Thoracic aorta (tissue), 2 donors: ENCODE measurements at places on chromosomes 12 and 14. TPM values are rescaled to one million over a fixed set of nuclear protein-coding genes. Genes with fewer than 3 reads are reported as not detected.

DNA sequence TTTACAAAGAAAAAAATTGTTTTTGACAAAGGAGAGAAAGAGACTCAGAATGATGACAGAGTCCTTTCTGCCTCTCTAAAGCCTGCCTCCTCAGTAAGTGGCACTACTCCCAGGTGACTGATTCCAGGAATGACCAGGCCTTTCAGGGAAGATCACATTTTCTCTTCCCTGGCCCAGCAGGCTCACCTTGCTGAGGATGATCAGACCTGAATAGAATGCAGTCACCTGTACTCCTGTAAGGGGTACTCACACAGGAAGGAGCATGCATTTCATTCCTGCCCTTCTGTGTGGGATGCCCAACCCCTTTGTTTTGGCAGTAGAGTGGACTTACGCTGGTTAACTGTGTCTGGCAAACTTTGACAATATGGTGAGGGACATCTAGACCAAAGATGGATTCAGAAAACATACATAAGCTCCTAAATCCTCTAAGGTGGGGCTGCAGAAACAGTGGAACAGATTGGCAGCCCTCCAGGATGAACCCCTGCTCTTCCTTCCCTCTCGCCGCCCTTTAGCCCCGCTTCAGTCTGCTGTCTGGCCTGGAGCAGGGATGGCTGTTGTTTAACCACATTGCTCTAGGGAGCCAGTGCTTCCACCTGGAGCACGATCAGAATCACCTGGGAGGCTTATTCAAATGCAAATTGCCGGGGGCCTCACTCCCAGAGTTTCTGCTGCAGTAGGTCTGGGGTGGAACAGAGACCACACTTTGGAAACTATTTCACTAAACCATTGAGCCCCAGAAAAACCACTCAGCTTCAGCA, 29.8 kb downstream of the ERG28 start:
- H3K4me1 ChIP-seq, result no peaks in the 10 kb centered on the region
- no peaks in the 10 kb centered on the region for H3K27me3 ChIP-seq
- no peaks in the 10 kb centered on the region for H3K36me3 ChIP-seq
- H3K4me3 ChIP-seq, result no peak overlapping the region
- no peak overlapping the region for H3K27ac ChIP-seq
- DNase-seq, result no peak

- no peaks in the 10 kb centered on the region for H3K27me3 ChIP-seq
- H3K27ac ChIP-seq, result no peak overlapping the region
- no peaks in the 10 kb centered on the region for H3K36me3 ChIP-seq
- DNase-seq, result no peak
Measured at GRCh38 chr14:36988989-36989388, 183.4 kb downstream of the SLC25A21 start.

- H3K4me1 ChIP-seq, result no peaks in the 10 kb centered on the region
- H3K27ac ChIP-seq, result no peak overlapping the region
- no peak overlapping the region for H3K4me3 ChIP-seq
Measured at GRCh38 chr14:88016768-88017167, 11.8 kb downstream of the GPR65 start.

DNA sequence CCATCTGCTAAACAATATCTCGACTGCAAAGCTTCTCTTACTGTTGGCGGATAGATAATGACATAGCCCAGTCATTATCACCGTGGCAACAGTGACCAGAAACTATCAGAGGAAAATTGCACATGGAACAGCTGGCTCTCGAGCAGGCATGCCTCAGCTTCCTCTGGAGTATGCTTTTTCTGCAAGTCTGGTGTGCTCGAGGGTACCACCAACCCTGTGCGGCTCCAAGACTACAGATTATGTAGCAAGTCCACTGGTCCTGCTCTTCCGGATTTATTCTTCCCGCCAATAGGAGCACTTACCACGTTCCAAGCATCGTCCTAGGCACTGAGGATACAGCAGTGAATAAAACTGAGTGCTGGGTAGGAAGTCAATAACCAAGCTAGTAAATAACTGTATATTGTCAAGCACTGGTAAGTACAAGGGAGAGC, 1.4 kb upstream of the GLRX5 start:
- no peaks in the 10 kb centered on the region for H3K36me3 ChIP-seq
- H3K27me3 ChIP-seq, result no peaks in the 10 kb centered on the region
- peaks cover 64% of the 10 kb centered on the region for H3K4me1 ChIP-seq
- peak overlapping the region; percentile 82 for H3K27ac ChIP-seq
- peak overlapping the region; percentile 95 for H3K4me3 ChIP-seq
- no peak for DNase-seq

GRCh38 chr12:87676731-87677130, 352.5 kb downstream of the C12orf50 start:
- H3K27me3 ChIP-seq, result no peaks in the 10 kb centered on the region
- no peaks in the 10 kb centered on the region for H3K4me1 ChIP-seq
- DNase-seq, result no peak
- H3K4me3 ChIP-seq, result no peak overlapping the region

GRCh38 chr14:24184104-24184970, 4.3 kb downstream of the IPO4 start:
- peaks cover 43% of the 10 kb centered on the region for H3K36me3 ChIP-seq
- H3K4me3 ChIP-seq, result no peak overlapping the region
- no peak for DNase-seq

GRCh38 chr14:105107351-105107750, 42.1 kb upstream of the GPR132 start:
- H3K4me1 ChIP-seq, result no peaks in the 10 kb centered on the region
- H3K27ac ChIP-seq, result no peak overlapping the region
- H3K36me3 ChIP-seq, result no peaks in the 10 kb centered on the region
- no peaks in the 10 kb centered on the region for H3K27me3 ChIP-seq
- no peak for DNase-seq

- H3K27me3 ChIP-seq, result no peaks in the 10 kb centered on the region
- H3K4me1 ChIP-seq, result no peaks in the 10 kb centered on the region
- no peak overlapping the region for H3K27ac ChIP-seq
- no peak for DNase-seq
- no peak overlapping the region for H3K4me3 ChIP-seq
- no peaks in the 10 kb centered on the region for H3K36me3 ChIP-seq
Measured at GRCh38 chr12:74732826-74733225, 195.2 kb downstream of the ATXN7L3B start.

Gene GPR137C
- total RNA-seq, result 0.14 TPM

Gene PIANP
- total RNA-seq, result 3.1 TPM

Gene CLEC2A
- total RNA-seq, result not detected
